ENCODE measurements at places on chromosomes 11 and 22.

DNA sequence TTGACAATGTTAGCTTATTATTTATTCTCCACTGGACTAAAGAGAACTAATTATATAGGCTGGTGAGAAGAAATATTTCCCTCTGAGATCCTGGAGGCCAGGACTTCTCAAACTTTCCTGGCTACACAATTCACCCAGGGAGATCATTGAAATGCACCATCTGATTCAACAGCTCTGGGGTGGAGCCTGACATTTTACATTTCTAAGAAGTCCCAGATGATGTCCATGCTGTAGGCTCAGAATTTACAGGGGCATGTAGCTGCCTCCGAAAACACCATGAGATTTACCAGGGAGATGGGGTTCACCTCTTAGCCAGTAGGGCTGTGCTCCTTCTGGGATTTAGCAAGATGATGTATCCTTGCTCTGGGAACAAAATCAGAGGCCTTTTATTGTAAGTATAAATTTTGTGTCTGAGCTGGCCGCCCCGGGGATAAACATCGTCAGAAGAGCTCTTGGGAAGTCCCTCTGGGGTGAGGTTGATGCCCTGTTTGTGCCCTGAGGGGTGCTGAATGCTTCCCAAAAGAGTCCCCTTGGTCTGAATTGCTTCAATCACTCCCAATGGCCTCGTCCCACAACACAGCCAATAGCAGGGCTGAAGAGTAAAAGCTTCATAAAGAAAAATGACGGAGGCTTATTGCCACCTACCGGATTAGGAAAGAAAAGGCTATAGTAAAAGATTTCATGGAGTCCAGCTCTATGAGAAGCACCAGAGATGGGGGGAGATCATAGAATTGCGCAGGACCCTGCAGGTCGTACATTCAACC, 33.4 kb upstream of the API5 start:
- DNase-seq: peak; percentile 39

DNA sequence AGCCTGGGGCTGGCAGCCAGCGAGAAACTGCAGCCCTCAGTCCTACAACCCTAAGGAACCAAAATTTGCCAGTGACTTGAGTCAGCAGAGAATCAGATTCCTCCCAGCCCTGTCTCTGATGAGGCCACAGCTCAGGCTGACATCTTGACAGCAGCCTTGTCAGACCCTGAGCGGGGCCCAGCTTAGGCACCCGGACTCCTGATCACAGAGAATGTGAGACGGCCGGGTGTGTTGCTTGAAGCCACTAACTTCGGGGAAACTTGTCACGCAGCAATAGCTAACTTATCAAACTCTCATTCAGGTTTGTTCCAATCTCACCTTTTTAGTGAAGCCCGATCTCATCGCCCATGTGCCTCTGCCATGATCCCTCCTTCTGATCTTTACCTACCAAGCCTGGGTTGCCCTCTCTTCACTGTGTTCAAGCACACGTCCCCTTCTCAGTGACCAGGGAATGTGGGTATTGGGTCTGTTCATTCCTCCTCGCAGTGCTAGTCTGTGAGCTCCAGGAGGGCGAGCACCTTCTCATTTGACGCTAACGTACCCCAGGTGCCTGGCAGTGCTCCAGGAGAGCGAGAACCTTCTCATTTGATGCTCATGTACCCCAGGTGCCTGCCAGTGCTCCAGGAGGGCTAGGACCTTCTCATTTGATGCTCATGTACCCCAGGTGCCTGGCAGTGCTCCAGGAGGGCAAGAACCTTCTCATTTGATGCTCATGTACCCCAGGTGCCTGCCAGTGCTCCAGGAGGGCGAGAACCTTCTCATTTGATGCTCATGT, 280.7 kb downstream of the BRD1 start:
- no peak for DNase-seq

DNA sequence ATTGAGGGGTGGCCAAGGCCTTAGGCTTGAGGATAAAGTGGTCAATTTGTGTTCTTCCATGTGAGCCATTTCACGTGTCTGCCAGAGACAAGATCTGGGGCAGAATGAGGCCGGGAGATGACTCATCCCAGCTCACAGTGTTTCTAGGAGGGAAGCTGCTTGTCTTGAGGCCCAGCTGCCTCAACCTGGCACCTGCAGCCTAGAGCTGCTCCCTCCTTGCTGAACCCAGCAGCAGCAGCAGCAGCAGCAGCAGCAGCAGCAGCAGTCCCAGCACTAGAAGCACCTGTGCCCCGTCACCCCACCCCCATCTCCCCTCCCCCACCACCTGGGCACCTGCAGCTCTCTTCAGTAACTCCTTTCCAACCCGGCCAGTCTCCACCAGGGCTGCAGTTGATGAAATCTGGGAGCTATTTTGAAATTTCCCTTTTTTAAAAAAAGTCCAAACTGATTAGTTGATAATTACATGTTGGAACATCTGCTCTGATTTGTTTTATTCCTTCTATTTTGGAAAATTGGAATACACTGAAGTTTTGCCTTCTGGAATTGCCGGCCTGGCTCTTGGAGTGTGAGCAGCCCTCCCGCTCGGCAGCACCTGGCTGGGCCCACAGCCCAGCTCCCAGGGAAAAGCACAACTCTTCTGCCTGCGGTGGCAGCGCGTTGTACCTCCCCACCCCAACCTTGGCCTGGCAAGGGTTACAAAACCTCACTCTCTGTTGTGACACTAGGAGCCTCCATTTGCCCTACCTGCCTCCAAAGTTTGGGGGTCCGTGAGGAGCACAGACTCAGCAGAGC, 143.5 kb downstream of the NXPE2 start:
- DNase-seq: peak; percentile 8

- peak; percentile 12 for DNase-seq
These were observed 40.2 kb downstream of the RRP8 start for GRCh38 chr11:6563121-6563619.

DNA sequence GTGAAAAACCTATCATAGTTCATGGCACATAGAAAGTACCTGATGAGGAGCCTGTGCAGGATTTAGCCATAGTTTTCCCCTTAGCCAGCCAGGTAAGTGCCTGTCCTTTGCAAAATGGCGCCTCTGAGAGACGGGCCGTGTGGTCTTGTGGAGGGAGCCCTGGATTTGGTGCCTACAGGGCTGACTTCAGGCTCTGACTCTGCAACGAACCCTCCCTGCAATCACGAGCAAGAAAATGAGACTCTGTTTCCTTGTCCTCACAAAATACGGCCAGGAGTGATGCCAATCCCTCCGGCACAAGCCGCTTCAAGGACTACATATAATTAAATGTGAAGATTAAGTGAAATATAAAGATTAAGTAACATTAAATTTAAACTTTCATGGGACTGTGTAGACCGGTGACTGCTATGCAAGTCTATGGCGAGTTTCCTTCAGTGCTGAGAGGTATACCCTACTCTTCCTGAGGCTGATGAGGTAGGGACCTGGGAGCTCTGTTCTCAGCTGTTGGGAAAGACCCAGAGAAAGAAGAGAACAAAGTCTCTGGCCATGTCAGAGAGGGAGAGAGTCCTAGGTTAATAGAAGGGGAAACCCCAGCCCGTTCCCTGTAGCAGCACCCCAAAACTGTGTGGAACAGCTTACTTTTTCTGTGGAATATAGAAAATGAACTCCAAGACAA, 6.1 kb upstream of the CXCR5 start:
- no peak for DNase-seq

- DNase-seq: peak; percentile 77
These were observed 42.5 kb downstream of the LARGE2 start for GRCh38 chr11:45964911-45965389.

DNA sequence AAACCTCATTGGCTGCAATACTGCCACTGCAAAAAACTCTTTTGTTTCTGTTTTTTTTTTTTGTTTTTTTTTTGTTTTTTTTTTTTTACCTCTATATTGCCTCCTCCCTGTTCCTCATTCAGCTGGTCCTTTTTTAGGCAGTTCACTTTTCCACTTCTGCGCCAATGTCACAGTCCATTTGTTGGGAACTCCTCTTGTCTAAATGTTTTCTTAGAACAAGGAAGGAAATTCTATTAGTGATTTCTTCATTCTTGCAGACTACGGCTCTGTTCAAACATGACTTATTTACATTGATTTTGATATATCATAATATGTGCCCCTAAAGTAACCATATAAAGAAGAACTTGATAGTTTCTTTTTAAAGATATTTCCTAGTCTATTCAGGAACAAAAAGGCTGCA, 2.9 kb downstream of the FAM118B start:
- DNase-seq: no peak

DNA sequence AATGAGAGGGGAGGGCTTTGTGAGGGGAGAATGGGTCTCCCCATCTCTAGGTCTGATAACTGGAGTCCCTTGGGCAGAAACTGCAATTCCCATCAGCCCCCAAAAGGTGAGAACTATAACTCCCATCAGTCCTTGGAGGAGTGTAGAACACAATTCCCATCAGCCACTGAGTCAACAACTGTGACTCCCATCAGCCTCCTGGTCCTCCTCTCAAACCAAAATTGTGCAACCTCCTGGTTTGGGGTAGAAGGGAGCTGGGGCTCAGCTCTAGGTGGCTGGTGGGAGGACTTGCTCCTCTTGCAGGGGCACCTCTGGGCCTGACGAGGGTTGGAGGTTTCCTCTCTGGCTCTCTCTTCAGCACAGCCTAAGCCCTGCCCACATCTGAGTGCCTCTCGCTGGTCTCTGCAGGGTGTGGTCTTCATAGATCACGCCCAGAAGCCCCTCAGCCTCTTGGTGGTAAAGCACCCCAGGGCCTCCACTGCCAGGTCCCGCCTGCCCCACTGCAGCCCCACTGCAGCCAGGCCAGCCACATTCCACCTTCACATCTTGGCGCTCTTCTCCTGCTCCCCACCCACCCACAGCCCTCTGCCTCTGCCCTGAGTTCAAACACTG, 18.5 kb downstream of the SLC22A12 start:
- no peak for DNase-seq

GRCh38 chr22:49866646-49867045, 13.0 kb downstream of the ZBED4 start:
- DNase-seq: no peak

DNA sequence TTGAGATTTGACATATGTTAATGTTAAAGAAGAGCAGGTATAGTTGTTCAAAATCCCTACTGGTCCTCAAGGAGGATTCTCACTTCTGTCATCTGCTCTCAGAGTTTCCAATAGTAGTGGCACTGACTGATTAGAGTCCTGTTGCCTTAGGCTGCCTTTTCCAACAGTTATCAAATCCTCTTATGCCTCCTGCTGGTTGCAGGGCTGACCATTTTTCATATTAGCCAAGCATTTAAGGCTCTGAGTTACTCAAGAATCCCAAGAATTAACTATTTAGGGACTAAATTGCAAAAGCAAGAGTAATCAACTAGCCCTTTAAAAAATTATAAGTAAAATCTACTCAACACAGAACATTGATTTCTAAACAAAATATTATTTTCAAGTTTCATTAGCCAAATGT, 212.0 kb upstream of the CHORDC1 start:
- peak; percentile 28 for DNase-seq

- DNase-seq: no peak
These were observed 2.3 kb upstream of the ANO1 start for GRCh38 chr11:70075836-70076235.

DNA sequence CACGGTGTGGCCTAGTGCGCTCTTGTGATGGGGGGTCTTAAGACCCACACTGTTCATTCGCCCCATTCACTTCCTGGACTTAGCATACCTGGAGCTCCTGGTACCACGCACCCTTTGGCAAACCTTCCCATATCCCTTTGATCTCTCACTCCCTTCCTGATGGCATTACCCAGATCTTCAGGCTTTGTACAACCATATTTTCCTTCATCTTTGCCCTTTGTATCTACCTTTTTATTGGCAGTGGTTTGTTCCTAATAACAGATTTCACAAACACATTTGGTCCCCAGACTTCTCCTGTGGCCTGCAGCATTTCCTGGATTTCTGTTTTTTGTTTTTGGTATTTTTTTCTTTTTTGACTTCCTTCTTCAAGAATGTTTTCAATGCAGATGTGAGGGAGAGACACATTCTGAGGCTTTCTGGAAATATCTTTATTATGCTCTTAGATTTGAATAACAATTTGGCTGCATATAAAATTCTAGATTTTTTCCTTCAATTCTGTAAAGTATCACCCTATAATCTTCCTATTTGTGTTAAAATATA, 16.1 kb upstream of the IFITM3 start:
- DNase-seq: no peak

GRCh38 chr11:66685276-66686099, 7.8 kb upstream of the RBM4B start:
- no peak for DNase-seq

- peak; percentile 73 for DNase-seq
These were observed 36.1 kb upstream of the OR8B8 start for GRCh38 chr11:124481365-124482323.

GRCh38 chr11:46222490-46223251, 54.8 kb upstream of the CREB3L1 start:
- DNase-seq: no peak

GRCh38 chr11:118896472-118896913, 12.8 kb downstream of the CXCR5 start:
- no peak for DNase-seq

- no peak for DNase-seq
These were observed at the start of gene POU2AF3 for GRCh38 chr11:111298413-111299100. Gene POU2AF3 (plus strand): TSS chr11:111298546. CDS start chr11:111298582, 36 bp downstream.

DNA sequence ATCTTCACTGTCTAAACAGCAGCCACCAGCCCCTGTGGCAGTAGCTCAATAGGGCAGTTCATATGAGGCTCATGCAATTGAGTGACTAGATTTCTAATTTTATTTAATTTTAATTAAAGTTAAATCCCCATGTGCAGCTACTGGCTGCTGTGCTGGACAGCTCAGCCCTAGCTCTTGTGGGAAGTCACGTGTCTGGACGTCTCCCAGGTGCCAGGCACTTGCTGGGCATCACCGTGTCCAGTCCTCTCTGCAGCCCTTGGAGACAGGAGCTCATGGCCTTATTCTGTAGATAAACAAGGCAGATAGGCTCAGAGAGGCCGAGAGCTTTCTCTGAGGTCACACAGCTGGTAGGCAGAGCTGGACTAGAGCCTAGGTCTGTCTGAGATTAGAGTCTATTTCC, 95.0 kb downstream of the ARHGAP8 start:
- no peak for DNase-seq

DNA sequence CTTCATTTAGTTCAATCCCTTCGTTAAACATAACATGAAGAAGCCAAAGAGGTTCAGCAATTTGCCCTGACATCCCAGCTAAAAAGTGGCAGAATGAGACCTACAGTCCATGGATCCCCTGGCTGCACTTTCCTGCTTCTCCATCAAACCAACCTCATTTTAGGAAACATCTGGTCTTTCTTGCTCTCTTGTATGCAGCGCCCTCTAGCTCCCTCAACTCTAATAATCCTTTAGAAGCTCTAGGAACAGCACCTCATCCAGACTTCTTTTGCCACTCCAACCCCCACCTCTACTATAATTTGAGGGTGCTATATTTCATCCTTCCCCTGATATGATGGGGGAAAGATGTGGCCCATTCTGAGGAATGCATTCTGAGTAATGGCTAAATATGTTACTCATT, 7.4 kb downstream of the CNTF start:
- peak; percentile 44 for DNase-seq

DNA sequence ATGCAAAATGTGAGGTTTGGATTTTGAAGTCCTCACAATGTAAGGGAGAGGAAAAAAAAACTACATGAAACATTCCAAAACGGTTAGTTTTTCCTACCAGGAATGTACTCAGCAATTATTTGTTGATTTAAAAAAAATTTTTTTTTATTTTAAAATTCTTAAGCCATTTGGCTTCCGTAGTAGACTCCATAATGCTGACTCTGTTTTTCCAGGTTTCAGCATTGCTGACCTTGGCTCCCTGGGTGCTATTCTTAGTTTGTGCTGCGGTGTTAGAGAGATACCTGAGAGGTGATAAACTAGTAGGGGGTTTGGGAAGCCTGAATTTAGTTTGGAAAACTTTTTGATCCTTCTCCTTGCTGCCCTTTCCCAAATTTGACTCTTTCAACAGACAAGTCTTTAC, 10.6 kb downstream of the STT3A start:
- DNase-seq: no peak

All from kidney tubule cell (primary cell).